Stimulated activated naive CD8-positive, alpha-beta T cell treated with anti-CD3 and anti-CD28 coated beads, Interleukin-15, Interleukin-2, amounts not matched to agents 100 U/mL and 50 U/mL, for 24 hours (primary cell): ENCODE measurements at places on chromosomes 5 and 9.

GRCh38 chr9:105293408-105293807 lies 49.0 kb downstream of the SLC44A1 start:
- DNase-seq: no peak

DNA sequence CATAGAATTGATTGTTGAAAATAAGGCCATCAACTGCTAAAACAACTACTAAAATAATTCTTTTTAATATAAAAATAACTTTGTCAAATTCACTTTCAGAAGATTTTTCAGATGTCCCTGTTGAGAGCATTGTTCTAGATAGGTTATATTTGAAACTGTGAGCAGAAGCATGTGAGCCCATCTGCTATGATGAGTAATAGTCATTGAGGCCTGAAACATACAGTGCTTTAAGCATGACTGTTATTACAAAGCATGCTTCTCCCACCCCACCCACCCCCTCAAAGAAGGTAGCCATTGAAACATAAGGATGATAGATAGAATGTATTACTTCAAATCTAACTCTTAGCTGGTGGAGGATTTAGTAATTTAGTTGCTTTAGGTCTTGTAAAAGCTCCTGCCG lies 86.0 kb downstream of the UHRF2 start:
- DNase-seq: no peak

DNA sequence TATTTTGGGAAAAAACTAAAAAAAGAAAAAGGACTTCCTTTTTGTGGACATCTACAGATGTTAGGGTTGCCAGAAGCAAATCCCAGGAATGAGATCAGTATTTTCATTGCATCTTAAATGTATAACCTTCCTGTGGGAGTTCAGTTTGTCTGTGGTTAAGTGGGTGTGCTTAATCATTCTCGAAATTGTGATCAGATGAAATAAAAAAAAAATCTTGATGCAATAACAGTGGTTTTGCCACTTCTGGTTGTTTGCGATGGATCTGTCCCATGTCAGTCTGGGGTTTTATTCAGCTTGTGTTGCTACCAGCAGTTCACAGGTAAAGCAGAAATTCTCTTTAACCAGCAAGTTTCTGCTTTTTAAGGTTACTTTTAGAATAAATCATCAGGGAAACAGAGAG lies 179.0 kb downstream of the MAN2A1 start:
- no peak for DNase-seq

GRCh38 chr5:140992828-140993227 lies 26.6 kb downstream of the PCDHAC2 start:
- DNase-seq: no peak

GRCh38 chr5:135337064-135337463 lies 62.0 kb downstream of the MACROH2A1 start:
- no peak for DNase-seq

DNA sequence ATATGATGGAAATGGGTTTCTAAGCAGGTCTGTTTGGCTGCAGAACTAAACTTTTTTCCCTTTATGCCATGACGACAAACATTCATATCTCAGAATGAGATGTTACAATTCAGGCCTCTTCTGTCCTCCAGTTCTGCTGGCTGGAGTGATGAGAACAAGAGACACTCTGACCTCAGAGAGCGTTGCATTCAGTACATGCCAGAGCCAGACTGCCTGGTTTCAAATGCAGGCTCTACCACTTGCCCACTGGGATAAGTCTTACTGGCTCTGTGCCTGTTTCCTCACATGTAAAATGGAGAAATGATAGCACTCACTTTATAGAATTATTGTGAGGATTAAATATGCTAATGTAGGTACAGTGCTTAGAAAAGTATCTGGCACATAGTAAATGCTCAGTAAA lies 24.8 kb upstream of the TOMM5 start:
- no peak for DNase-seq

- no peak for DNase-seq
Measured at GRCh38 chr5:134851307-134851923, 5.6 kb downstream of the C5orf24 start.

GRCh38 chr5:93607367-93608258 lies 24.6 kb downstream of the NR2F1 start:
- DNase-seq: peak; percentile 30

DNA sequence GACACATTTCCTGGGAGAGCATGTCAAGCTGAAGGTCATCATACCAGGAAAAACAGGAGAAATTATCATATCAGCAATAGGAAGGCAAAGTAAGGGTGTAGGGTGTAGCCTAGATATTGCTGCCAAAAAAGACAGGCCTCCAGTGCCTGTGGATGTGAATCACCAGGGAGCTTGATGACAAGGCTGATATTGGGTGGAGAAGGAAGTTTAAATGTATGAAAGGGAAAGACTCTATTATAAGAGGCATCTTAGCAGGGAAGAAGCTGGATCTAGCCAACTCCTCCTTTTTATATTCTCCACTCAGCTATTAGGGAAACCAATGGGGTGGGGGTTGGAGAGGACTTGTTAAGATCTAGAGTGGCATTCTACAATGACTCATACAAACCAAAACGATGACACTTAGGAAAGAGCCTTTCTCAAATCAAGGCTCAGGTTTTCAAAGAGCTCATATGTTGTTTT lies 13.4 kb upstream of the TXNDC8 start:
- no peak for DNase-seq

GRCh38 chr5:87909382-87909781 lies 359.3 kb downstream of the TMEM161B start:
- no peak for DNase-seq

DNA sequence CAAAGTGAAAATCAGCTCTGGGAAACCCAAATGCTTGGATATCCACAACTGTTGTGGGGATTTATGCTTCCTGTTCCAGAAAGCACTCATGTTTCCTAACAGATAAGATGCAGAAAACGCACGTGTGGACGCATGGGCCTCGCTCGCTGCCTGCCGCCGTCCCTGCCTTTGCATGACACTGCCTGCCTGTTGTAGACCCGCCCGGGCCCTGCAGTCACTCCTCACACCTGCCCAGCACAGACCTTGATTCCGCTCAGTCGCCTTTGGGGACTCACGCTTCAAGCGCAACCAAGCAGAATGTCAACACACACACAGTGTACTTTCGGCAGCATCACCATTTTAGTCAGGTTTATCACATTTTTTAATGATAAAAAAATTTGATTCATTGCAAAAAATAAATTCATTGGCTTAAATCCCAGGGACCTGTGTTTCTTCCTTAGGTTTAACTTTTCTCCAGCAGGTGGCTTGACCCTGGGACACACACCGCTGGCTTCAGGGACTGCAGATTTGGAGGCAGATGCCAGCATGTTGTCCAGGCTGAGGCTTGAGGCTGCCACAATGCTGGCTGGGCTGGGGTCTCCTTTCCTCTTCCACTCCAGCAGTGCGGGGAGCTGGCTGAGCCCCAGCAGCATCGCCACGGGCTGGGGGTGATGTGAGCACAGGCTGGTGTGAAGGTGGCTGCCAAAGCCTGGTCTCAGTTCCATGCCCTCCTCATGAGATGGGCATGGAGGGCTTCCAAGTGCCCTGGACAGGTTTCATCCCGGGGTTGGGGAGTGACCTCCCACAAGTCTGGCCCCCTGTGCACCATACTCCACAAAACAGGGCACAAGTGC lies 416.9 kb upstream of the IRX4 start:
- no peak for DNase-seq

- DNase-seq: no peak
Measured at GRCh38 chr9:4508246-4508906, 18.1 kb downstream of the SLC1A1 start.

- DNase-seq: no peak
Measured at GRCh38 chr5:164869325-164869724, 1363.9 kb downstream of the MAT2B start.

DNA sequence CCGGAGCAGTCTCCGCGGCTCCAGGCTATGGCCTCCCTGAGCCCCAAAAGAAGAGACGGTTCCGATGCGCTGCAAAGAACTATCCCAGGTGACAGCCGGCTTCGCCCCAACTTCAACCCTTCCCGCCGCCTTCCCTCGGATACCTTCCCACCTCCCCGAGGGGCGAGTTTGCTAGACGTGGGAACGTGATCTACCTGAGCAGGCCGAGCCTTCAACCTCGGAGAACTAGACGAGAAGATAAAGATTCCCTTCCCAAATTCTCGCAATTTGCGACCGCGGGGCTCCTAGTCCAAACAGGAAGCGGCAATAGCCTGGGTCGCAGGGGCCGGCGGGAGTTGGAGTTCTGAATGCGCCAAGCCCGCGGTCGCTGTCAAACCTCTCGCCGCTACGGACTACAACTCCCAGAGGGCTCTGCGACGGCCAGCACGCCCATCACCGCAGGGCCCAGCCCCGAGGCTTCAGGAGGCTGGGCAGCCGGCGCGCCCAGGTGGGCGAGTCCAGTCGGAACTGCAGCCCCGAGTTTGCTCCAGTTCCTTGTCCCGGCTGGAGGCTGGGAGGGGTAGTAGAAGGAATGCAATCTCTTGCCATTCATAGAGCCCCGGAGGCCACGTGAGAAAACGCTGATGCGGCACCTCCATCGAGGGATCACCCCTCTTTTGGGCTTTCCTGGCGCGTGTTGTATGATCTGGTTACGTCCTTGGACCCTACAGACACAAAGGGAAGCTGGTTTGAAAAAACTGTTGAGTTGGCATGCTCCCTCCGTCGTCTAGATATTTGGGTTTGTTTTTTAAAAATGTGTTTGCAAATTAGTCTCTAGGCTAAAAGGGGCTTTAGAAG lies at the start of gene SLC38A9:
Gene SLC38A9 (minus strand): TSS at position 302 of the 837 bp plus-strand sequence. CDS start 14,366 bp downstream, outside the sequence.
- peak; percentile 94 for DNase-seq

DNA sequence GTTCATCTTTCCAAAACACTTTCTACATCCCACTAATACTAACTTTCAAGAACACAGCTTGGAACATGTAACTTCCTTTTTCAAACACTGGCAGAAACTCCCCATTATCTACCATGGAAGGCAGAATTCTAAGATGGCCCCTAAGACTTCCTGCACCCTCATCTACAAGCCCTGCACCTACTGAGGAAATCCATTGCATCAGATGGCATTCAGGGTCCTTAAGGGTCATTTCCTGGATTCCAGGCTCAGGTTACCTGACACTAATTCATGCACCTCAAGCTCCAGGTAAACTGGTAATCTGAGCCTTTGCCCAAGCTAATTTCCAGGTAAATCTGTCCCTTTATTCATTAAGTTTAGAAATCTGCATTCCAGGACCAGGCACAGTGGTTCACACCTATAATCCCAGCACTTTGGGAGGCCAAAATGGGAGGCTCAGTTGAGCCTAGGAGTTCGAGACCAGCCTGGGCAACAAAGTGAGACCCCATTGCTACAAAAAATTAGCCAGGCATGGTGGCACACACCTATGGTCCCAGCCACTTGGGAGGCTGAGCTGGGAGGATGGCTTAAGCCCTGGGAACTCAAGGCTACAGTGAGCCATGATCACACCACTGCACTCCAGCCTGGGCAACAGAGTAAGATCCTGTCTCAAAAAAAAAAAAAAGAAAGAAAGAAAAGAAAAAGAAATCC lies 91.6 kb downstream of the NFIB start:
- DNase-seq: no peak

- DNase-seq: no peak
Measured at GRCh38 chr9:132513416-132513815, 69.0 kb upstream of the BARHL1 start.

DNA sequence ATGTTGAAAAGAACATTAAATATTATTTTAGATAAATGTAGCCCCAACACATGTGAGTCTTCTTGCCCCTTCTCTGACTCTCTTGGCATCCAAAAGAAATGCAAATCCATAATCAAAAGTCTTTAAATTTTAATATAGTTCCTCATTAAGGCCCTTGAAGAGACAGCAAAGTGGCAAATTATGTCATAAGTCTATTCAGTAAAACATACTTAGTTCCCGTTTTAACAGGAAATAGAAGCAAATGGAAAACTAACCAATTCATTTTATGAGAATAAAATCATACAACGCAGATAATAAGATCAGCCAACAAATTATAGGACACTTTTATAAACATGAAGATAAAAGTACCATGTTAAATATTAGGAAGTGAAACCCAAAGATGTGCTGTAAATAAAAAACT lies 20.1 kb upstream of the IFNB1 start:
- DNase-seq: no peak

GRCh38 chr9:99488131-99489059 lies 266.3 kb downstream of the SEC61B start:
- DNase-seq: no peak

- DNase-seq: no peak
Measured at GRCh38 chr9:133552236-133552635, 17.7 kb downstream of the ADAMTSL2 start.

GRCh38 chr9:131259916-131260597 lies 16.3 kb downstream of the FAM78A start:
- DNase-seq: peak; percentile 1
